ENCODE measurements at places on chromosomes 2 and 18.

- no peak for DNase-seq
These were observed 909.4 kb upstream of the GYPC start for GRCh38 chr2:125746321-125747164.

DNA sequence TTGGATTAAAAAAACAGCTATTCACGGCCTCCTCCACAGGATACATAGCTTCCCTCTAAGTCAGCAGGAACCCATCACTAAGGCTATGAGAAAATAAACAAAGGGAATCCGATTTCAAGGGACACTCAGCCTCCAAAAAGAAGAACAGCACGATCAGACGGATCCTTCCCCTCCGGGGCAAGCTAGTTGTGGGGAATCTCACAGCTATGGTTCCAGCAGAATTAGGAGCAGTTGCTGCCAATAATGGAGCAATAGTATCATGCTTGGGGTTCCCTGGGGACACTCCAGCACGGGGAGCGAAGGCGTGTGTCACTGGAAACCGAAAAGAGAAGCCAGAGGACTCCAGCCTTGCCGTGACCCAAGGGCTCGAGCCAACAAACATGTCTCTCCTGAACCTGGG, 163.1 kb downstream of the TTC32 start:
- DNase-seq, result no peak

DNA sequence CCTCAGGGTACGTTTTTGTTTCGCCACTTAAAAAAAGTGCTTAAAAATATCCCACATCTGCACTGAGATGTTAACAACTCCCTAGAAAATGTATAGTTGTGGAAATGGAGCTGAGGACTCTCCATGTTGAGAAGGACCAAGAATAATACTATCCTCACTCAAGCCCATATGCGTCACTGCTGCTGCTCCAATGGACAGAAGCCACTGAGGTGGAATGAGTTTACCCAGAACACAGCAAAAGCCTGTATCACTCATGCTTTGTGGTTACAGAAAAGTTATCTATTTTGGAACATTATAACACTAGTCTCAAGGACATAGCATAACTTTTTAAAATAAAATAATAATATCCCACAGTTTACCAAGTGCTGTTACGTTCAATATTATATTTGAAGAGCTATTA, 31.9 kb downstream of the DSC3 start:
- DNase-seq, result no peak

DNA sequence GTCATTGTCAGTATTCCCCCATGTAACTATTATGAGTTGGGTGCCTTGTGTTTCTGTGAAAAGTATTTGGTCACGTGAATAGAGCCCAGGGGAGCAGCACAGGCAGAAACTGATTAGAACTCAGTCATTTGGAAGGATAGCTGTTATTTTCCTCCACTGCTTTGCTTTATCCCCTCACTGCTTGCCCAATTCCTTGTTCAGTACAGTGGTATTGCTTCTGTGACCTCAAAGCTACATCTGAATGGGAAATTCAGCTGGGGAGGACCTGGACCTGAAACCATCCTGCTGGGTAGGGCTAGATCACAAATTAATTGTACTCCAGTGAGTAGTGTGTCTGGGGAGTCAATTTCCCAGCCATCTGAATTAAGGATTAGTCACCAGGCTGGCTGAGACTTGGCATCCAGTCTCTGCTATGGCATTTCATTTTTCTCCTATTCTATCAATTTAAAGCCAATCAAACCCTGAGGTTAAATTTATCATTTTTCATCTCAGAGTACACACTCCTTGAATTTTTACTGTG, 1231.6 kb upstream of the GYPC start:
- no peak for DNase-seq

DNA sequence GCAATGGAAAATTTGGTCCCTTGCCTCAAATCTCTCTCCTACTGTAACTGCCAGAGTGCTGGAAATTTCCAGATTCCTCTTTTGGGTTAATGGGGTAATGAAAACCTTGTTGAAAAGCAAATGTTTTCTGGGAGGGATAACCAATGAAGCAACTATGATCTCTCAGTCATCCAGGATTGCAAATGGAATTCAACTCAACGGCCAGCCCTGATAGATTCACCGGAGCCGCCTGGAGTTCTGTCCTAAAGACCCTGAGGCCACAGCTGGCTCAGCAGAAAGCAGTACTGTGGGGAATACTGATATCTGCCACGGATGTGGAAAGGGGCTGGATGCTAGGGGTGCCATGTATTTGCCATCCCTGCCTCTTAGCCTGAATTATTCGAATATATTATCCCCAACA, 167.8 kb downstream of the NRP2 start:
- no peak for DNase-seq

- no peak for DNase-seq
These were observed 50.0 kb upstream of the ATL2 start for GRCh38 chr2:38427054-38427453.

DNA sequence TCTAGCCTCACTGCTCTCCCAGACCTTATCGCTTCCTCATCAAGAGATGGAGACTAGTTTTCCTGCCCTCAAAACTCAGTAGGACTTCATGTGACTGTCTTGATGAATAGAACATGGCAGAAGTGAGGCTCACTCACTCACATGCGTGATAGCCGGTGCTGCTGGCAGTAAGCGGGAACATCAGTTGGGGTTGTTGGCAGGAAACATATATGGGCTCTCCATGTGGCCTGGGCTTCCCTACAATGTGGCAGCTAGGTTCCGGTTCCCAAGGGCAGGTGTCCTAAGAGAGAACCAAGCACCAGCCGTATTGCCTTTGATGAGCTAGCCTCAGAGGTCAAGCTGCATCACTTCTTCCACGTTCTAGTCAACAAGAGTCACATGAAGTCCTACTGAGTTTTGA, 15.2 kb upstream of the FAHD2A start:
- no peak for DNase-seq

DNA sequence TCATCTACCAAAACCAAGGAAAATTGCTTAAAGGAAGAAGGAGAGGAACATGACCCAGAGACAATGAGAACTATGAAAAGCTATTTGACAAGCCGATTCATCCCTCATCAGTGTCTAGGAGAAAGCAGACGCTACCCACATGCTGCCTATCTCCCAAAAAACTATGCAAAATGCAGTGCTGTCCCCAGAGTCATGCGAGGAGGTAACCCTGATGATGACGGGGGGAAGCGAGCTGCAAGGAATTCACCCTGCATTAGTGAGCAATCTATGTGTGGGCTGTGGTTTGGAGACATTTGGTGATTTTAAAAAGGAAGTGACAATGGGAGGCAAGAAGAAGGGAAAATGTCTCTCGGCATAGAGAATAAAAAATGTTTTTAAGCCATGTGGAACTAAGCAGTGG, 472.7 kb downstream of the CMPK2 start:
- no peak for DNase-seq

DNA sequence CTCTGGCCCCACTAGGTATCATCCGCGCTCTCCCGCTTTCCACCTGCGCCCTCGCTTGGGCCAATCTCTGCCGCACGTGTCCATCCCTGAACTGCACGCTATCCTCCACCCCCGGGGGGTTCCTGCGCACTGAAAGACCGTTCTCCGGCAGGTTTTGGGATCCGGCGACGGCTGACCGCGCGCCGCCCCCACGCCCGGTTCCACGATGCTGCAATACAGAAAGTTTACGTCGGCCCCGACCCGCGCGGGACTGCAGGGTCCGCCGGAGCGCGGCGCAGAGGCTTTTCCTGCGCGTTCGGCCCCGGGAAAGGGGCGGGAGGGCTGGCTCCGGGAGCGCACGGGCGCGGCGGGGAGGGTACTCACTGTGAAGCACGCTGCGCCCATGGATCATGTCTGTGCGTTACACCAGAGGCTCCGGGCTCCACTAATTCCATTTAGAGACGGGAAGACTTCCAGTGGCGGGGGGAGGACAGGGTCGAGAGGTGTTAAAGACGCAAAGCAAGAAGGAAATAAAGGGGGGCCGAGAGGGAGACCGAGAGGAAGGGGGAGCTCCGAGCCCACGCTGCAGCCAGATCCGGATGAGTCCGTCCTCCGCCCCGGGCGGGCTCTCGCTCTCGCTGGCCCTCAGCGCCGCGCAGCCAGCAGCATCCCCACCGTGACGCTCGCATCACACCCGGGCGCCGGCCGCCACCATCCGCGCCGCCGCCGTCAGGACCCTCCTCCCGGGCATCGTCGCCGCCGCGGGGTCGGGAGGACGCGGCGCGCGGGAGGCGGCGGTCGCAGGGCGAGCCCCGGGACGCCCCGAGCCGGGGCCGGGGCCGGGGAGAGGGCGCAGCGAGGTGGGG, 664 bp downstream of the NETO1 start:
- no peak for DNase-seq

- DNase-seq, result no peak
These were observed 203.4 kb downstream of the NEDD4L start for GRCh38 chr18:58247363-58247834.

- no peak for DNase-seq
These were observed at the start of gene CABLES1 for GRCh38 chr18:23134780-23135549. CABLES1 (plus strand) TSS chr18:23135485; CDS start chr18:23135763, 278 bp downstream.

DNA sequence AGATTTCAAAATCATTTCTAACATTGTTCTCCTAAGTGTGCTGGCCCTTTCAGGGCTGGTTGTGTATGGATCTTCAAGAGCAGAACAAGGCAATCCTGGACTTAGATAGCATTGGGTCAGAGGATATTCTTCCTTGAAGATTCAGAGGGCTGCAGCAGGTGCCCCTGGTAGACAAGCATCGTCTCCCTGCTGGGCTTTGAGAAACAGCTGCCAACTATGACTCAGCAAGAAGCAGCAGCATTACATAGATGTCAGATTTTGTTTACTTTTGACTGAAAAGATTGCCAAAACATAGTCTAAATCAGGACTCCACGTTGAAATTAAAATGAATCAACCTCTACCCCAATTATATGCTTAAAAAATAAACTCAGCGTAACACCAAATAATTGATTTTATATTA, 618.8 kb downstream of the SOCS6 start:
- DNase-seq, result no peak

- no peak for DNase-seq
These were observed 119.0 kb downstream of the PMAIP1 start for GRCh38 chr18:60018618-60019462.

DNA sequence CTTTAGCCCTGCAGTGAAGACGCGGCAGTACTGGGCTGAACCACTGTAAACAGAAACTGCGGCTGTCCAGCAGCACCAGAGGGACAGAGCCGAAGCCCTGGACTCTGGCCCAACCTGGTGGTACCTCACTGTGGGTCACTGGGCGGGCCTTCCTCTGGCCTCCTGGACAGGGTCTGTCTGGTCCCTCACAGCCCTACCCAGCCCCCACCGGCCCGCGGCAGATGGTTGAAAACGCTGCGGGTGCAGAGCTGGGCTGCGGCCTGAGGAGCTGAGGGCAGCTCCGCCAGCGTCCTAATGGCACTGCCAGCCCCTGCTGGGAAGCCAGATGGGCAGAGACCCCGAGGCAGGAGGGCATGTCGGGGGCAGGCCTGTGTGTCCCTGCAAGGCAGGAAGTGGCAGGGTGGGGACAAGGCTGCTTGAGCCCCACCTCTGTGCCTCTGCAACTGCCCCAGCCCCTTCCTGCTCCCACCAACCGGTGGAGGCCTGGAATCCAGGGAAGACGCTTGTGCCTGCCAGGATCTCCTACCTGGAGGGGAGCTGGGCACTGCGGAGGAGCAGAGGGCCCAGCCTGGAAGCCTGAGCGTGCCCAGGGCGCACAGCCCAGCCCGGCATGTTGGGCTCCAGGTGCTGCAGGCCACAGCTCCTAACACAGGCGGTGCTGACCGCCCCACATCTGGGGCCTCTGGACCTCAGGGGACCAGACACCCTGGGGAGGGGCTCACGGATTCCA, 36.3 kb downstream of the HS6ST1 start:
- no peak for DNase-seq

DNA sequence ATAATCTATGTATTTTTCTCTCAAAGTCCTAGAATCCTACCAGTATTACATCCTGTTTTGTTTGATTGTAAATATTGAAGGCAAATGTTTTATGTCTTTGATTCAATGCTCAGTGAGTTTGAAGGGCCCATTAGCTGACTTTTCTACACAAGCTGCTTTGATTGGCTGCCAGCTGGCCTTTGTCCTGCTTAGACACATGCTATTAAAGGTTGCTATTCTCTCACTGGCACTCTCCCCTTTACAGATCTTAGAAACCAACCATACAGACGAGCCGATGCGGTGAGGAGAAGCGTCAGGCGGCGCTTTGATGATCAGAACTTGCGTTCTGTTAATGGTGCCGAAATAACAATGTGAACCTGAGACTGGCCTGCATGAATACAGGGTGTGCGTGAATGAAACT, 69.7 kb downstream of the PRPF40A start:
- DNase-seq, result no peak

GRCh38 chr18:74577019-74577418, 20.7 kb upstream of the ZNF407 start:
- no peak for DNase-seq

DNA sequence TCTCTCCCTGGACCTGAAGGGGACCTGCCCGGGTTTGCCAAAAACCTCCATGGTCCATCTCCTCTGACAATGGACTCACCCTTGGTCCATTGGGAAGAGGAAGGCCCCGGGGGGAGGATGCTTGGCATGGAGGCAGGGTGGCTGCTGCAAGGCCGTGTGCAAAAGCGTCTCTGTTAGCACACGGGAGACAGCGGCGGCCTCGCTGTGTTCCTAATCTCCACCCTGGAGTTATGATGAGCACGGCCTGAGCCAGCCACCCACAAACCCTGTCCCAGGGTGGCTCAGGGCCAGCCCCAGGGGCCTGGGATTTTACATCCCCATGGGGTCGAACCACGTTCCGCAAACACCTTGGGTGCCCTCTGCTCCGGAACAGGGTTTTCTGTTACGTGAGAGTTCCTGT, 35.8 kb downstream of the AQP12A start:
- DNase-seq, result no peak

- no peak for DNase-seq
These were observed 45.7 kb downstream of the ANKMY1 start for GRCh38 chr2:240512109-240512485.

GRCh38 chr2:36423172-36423571, 67.6 kb downstream of the CRIM1 start:
- no peak for DNase-seq

- DNase-seq, result no peak
These were observed 92.9 kb upstream of the SP3 start for GRCh38 chr2:174058026-174058425.

DNA sequence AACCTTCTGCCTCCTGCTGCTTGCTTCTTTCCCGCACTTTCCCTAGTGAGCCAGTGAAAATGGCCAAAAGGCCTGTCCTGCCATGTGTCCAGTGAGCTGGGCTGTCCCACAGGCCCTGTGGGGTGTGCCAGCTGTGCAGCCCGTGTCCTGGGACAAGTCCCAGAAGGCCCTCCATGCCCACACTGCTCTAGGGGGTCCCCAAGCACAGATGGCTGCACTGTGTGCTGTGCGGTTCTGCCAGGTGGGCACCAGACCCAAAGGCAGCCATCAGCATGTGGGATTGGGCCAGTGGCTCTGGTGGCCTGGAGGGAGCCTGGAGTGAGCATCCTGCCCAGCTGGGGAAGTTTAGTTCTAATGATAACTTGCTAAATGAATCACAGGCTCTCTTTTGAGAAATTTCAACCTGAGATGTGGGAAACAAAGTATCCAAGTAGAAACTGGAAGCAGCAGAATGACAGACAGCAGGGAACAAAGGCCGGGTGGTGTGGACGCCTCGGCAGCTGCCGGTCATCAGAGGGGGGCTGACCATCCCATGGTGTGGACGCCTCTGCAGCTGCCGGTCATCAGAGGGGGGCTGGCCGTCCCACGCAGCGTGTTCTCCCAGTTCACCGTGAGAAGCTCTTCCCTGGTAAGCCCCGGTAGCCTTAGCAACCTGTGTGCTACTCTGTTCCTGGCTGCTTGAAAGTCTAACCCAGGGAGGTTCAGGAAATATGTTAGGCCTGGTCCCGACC, 9.9 kb upstream of the CNDP2 start:
- no peak for DNase-seq

Data from urinary bladder (tissue), 4 donors.